Stimulated activated CD4-positive, alpha-beta T cell treated with anti-CD3 and anti-CD28 coated beads, Interleukin-1b, Interleukin-23, amount 100 ng/mL, for 1 hour (primary cell): ENCODE measurements at places on chromosomes 6 and 20.

DNA sequence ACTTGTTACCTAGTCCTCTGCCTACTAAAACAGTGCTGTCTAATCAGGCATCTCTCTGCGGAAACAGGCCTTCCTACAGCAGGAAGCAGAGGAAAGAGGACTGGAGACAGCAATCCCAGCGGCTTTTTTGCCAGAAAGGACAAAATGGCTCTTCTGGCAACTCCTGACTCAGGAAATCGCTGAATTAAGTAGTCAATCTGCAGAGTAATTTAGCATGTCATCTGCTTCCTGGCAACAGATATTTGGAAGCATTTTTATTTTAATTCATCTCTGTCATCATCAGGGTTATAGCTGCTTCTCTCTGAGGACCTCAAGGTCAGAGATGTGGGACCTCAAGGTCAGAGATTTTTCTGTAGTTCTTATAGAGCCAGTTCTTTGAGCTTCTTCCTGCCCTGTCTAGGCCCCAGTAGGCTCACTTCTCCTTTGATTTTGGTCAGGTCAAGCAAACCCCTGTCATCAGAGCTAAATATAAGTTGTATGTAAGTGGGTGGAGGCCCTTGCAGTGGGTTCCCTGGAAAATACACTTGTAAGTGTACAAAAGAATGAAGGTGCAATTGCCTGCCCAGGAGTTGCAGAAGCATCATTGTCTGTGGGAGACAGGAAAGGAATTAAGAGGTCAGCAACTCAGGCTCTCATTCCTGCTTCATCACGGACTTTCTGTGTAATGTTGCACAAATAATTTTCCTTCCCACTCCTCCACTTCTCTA, 229.4 kb downstream of the ALDH8A1 start:
- no peak for DNase-seq

- DNase-seq, result no peak
These were observed 5.4 kb upstream of the ZNFX1 start for GRCh38 chr20:49283176-49283702.

DNA sequence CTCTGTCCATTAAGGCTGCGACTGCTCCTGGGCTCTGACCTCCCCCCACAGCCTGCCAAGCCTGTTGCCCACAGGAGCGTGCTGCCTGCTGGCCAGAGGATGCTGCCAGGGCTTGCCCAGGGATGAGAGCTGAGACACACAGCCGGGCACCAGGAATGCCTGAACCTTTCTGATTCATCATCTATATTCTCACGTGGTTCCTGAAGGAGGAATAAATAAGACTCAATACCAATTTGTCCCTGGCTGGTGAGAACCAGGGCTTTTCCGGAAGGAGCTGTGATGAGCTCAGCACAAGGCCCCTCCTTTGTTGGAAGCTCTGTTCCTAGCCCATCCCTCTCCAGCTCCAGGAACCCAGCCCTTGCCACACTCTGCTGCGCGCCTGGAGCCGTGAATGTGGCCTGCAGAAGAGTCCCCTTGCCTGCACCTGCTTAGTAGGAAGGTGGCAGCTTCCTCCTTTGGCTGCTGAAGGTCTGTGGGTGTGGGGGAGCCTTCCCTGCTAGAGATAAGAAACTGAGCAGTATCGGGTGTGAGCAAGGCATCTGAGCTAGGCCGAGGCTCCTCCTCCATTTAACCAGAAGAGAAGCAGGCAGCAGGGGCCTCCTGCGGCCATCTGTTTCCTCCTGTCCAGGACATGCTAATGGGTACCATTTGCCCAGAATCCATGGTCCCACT, 37.9 kb downstream of the SYNDIG1 start:
- DNase-seq, result no peak

DNA sequence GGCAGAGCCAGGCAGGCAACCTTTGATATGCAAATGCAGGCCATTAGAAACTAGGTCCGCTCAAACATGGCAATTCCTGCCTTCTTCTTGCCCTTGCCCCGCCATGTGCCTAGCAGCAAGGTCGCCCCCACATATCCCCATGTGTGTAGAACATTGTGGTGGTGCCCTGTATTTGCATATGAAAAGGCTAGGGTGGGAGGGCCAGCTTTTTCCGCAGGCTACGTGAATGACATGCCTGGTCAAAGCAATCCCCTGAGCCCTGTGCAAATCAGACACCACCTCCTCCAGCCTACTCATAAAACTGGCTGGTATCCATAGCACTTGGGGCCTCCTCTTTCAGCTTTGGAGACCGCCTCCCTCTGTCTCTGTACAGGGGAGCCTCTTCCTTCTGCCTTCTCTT, 31.6 kb downstream of the GSTA2 start:
- DNase-seq, result no peak

GRCh38 chr6:1070085-1070521, 241.8 kb upstream of the FOXQ1 start:
- DNase-seq, result no peak

DNA sequence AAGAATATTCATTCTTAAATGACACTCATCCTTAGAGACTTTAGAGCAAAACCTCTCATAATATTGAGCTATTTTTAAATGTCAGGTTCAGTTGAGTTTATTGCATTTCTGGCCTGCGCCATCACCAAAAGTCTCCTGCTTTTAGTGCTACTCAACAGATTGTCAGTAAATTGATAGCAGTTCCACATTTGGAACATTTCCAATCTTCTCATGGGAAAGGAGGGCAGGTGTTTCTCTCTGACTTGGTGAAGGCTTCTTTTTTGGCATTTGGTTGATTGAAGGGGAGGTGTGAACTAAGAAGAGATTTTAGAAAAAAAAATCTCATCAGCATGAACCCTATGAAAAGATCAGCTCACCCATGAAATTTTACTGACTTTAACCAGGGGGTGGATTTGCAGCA, 125.9 kb upstream of the INSM1 start:
- DNase-seq, result no peak

- DNase-seq, result no peak
These were observed 5.3 kb downstream of the FBXO5 start for GRCh38 chr6:152977556-152977955.

DNA sequence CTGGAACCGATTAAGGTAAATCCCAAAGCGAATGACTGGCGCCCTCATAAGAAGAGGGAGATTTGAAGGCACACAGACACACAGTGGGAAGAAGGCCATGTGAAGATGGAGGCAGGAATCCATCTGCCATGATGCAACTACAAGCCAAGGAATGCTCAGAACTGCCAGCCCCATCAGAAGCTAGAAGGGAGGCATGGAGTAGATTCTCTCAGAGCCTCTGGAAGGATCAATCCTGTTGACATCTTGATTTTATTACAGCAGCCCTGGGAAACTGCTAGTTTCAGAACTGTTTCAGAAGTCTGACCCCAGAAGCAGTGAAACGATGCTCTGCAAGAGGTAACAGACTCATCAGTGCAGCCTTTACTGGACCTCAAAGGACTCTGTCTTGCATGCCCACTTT, 103.5 kb upstream of the GPR6 start:
- no peak for DNase-seq

- DNase-seq, result no peak
These were observed 17.4 kb upstream of the CSE1L start for GRCh38 chr20:49028684-49029083.

- no peak for DNase-seq
These were observed 4.0 kb downstream of the DYNLT1 start for GRCh38 chr6:158640519-158640918.

DNA sequence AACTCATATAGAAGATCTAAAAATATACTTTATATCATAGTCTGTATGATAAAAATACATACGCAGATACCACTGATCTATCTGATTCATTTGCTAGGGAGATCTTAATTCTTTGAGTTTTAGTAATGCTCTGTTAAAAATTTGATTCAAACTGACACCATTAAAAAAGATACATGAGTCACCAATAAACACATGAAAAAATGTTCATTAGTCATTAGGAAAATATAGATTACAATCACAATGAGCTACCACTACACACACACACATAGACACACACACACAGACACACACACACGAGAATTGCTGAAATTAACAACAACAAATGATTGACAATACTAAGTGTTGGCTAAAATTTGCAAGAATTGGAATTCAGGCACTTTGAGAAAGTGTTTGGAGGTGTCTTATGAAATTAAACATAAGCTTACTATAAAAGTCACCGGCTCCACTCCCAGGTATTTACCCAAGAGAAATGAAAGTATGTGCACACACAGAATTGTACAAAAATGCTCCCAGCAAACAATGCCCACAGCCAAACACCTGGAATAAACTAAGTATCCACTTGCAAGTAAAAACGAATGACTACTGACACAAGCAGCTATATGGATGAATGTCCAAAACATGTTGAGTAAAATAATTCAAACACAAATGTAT, 117.7 kb upstream of the GGTLC1 start:
- DNase-seq, result no peak

GRCh38 chr6:167827583-167828324, 1.0 kb downstream of the AFDN start:
- DNase-seq, result no peak

DNA sequence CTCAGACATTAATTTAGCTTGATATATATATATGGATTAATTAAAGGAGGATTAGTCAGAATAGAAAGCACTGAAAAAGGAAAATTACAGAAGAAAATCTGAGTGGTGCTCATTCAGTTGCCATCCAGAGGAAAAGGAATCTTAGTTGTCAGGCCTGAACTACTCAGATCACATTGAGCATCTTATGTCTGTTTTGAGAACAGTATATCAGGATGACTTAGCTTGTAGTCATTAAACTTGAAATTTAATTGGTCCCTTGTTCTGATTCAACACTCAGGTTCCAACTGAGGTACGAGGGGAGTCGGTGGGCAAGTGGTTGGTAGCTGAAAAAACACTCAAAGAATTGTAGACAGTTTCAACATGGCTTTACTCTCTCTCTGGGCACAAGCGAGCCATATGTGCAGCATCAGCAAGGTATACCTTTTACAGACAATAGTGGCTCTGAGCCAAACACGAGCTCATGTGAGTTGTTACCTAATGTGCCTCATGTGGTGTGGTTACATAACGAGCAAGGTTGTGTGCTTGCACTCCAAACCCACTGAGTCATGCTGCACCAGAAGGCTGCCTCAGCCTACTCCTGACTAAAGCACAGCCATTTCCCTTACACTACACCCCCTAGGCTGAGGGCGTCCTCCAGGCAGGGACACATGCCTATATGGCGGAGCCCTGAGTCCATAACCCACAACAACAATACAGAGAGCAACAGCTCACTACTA, 73.0 kb upstream of the HMGN3 start:
- no peak for DNase-seq

- no peak for DNase-seq
These were observed 486.9 kb downstream of the PKHD1 start for GRCh38 chr6:51600514-51600913.

- DNase-seq, result no peak
These were observed 19.7 kb downstream of the SPDEF start for GRCh38 chr6:34536251-34536958.

- DNase-seq, result no peak
These were observed 19.0 kb downstream of the HECA start for GRCh38 chr6:139153855-139154254.

DNA sequence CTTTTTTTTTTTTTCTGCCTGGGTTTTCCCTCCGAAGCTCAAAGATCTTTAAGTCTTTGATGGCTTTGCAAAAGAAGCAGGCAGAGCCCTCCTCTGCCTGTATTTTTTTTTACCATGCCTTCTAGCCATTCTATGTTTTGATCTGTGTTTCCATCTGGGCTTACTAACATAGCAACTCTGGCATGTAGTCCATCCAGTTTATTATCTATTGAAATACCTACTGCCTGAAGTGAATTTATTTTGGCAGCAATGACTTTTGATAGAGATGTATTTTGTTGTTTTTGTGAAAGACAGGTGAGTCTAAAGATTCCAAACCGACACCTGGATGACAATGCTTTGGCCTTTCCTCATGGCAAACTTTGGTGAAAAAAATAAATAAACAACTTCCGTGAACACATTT, 1157.7 kb upstream of the MAP3K7 start:
- DNase-seq, result no peak

- no peak for DNase-seq
These were observed 11.7 kb downstream of the SNTA1 start for GRCh38 chr20:33431797-33432381.

GRCh38 chr20:32510120-32510600, 75.0 kb downstream of the NOL4L start:
- DNase-seq, result no peak

DNA sequence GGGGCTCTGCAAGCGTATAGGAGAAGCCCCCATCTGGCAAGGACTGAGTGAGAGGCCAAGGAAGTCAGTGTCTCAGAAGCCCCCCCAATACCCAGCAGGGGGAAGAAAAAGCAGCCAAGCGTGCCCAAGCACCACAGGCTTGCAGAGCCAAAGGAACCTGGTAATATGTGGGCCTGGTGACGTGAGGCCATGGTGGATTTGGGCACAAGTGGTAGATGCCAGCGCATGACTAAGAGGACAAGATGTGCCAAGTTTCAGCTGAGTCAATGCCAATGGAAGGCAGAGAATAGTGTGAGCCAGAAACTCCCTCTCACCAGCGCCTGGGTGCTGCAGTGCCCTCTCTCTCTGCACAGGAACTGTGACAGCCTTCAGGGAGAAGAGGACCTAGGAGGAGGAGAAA, 110.0 kb downstream of the QRSL1 start:
- DNase-seq, result no peak

- no peak for DNase-seq
These were observed 18.9 kb downstream of the GABRR1 start for GRCh38 chr6:89198235-89198634.

DNA sequence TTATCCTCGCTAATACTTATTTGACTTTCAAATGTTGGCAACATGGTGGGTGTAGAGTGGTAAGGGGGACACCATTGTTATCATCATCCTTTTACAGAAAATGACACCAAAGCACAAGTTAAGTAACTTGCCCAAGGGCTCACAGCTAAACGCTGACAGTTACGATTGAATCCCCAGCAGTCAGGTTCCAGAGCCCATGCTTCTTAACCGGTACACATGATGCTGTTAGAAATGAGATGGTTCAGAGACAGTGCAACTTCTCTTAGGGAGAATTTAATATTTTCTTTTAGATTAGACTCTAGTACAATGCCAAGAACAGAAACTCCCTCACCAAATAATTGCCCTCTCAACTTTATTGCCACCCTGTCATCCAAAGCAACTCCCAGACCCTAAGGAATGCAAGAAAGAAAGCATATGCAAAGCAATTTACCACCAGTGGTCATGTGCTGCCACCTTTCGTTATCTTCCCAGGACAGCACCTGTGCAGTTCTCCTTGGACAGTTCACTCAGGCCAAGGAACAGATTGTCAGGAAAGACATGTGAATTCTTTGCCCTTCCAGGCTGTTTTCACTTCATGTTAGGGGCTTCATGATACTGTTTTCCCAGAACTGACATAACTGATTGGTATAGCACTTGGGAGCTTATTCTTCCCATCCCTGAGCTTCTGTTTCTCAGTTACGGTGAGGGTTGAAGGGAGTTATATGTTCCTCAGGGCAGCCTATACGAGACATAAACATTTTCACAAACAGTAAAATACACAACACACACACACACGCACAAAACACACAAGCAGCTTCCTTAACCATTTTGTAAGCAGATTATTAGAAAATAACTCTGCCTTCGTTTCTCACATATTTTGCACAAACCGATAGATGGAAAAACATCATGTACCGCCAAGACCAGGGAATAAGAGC, 5.1 kb downstream of the HLA-DMA start:
- no peak for DNase-seq

- DNase-seq, result no peak
These were observed 3.1 kb downstream of the F13A1 start for GRCh38 chr6:6317386-6317785.

- no peak for DNase-seq
These were observed 177.0 kb upstream of the PRDM1 start for GRCh38 chr6:105909106-105909505.

- no peak for DNase-seq
These were observed 86.2 kb downstream of the RAMACL start for GRCh38 chr6:166500246-166500645.
